ENCODE measurements at places on chromosomes 5 and 9.
A peak's percentile ranks its signal among the peaks of the same experiment; 100 is the strongest.

GRCh38 chr5:96775050-96775449 lies 32.7 kb downstream of the ERAP1 start:
- no peak for DNase-seq

GRCh38 chr5:66871651-66872050 lies 275.5 kb downstream of the MAST4 start:
- no peak for DNase-seq

DNA sequence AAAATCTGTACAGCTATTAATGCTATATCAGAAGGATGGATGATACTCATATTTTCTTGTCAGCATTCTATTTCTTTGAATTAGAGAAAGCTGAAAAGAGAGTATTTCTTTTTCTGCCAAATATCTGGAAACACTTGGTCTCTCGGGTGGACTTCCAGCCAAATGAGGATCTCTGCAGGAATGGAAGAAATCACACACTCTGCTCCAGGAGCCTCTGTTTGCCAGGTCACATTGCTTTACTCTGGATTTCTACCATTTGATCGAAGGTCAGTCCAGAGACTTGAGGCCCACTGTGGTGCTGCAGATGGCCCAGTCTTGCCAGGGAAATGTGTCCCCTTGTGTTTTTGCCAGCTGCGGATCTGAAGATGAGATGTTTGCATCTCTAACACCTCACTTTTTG lies 154.1 kb downstream of the PCSK1 start:
- DNase-seq: no peak

- no peak for DNase-seq
Measured at GRCh38 chr5:177397875-177398390, 2.5 kb downstream of the PFN3 start.

GRCh38 chr5:93208141-93208751 lies 372.8 kb downstream of the NR2F1-AS1 start:
- DNase-seq: peak; percentile 71

- DNase-seq: no peak
Measured at GRCh38 chr9:136942112-136942880, 2.2 kb downstream of the FBXW5 start.

DNA sequence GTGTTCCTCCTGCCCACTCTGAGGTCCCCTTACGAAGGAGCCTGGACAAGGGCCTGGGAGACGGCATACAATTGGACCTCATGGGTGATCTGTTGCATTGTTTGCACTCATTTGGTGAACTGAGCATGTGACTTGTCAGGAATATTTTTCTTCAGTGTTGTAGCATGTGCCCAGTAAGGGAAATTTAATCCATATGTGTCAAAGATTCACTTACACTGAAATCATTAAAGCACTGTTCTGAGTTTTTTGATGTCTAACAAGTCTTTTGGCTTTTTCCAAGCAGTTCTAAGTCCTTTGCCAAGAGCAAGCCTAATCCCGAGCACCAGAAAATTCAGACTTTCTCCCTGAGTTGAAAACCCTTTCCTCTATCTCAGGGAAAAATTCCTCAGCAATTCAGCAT lies 61.6 kb upstream of the RPS23 start:
- no peak for DNase-seq

DNA sequence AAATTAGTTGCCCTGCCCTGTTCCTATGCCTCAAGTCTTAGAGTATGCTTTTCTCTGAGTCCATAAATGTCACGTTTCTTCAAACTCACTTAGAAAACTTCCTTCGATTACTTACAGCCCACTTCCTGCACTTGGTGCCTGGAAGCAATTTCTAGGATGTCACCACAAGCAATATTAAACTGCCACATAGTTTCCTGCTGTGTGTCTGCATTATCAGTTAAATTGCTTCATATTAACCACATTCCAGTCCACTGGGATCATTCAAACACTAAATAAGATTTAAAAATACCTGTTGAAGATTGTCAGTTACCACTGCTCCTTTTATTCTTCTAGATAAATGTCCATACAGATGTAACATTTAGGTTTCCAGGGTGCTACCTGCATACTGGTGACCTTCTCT lies 4.1 kb downstream of the DENND1A start:
- DNase-seq: peak; percentile 44

DNA sequence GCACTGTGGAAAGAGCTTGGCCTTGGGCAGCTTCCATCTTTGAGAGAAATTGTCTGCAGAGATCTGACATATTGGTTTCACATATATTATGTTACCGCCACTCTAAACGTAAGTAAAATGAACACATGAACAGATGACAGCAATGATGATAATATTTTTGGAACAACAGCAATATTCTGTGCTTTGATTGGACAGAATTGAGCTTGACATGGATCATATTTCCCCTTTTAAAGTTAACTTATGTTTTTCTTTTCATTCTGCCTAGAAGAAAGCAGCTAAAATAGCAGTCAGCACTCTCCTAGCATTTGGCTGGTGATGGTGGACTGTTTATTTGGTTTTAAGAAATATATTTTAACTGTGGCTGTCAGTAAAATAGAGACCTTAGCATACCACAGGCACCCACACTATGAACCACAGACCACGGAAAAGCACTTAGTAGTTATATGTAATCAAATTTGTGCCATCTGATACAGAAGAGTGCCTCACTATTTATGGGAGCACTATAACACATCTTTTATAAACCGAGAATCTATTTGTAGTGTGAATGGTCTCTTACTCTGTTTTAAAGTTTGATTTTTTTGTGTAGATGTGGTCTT lies 1.8 kb upstream of the CFAP95 start:
- no peak for DNase-seq

DNA sequence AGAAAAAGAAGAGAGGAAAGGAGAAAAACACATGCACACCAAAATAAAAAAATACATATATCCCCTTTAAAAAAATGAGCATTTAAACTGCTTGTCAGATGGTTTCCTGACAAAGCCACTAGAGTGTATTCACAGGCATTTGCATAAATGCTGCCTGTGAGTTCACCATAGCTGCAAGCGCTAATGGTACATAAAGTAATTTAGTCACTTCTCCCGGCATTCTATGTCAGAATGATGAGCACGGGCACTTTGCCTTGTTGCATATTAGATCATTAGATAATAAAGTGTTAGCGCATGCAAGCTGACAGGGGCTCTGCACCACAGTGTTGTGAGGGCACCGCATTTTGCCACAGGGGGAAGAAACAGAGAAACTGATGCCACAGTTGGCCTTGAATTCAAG lies 280.6 kb downstream of the EBF1 start:
- no peak for DNase-seq

DNA sequence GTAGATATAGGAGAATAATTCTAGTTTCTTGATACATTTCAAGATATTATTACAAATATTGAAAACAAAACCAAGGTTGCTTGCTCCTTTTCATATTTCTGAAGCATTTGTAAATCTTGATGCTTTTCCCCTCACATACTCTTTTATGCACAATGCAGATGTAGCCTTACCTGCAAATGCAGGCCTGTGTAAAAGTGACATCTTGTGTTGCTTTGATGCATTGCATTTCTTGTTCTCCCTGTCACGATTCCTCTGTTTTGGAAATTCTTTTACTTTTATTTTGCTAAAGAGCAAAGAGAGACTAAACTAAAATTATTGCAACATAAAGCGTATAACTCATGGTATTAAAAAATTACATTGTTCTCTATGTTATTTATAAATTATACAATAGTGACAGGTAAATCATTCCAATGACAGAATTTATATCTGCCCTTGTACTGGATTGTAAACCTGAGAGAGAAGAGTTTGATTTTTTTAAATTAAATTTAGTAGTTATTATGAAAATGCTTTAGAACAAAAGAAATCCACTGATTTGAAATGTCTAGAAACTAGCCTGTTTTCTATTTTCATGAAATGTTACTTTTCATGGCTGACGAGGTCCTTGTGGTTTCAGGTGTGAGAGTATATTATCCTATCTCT lies 970.0 kb downstream of the MAT2B start:
- DNase-seq: peak; percentile 6

DNA sequence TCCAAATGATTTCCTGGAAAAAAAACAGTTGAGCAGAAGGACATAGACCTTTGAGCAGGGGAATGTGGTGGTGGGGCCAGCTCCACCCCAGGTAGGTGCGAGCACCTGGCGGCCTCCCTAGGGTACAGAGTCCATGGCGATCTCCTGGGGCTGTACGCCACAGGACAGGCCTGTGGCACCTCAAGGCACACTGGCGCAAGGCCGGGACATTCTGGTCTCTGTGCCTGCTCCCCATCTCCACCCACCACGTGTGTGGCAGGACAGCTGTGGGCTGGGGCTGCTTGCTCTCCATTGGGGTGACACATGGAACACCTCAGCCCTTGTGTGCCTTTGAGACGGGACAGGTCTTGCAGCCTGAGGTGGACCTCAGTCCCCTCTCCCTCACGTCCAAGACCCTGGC lies 25.2 kb downstream of the WNK2 start:
- no peak for DNase-seq

DNA sequence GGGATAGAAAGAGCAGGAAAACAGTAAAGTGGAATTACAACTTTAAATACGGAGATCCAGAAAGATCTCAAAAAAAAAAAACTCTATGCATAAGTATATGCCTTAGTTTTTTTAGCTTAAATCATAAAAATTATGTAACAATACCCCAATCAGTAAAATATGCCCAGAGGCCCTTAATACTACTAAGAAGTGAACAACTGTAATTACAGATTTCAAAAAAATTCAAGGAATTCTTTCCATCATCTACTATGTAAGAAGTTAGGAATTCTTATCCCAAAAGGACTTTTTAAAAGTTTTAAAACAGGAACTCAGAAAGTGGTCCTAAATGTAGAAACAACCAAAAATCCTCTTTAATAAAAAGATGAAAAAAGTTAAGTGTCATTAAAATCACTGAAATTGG lies 111.3 kb downstream of the SSBP2 start:
- peak; percentile 53 for DNase-seq

DNA sequence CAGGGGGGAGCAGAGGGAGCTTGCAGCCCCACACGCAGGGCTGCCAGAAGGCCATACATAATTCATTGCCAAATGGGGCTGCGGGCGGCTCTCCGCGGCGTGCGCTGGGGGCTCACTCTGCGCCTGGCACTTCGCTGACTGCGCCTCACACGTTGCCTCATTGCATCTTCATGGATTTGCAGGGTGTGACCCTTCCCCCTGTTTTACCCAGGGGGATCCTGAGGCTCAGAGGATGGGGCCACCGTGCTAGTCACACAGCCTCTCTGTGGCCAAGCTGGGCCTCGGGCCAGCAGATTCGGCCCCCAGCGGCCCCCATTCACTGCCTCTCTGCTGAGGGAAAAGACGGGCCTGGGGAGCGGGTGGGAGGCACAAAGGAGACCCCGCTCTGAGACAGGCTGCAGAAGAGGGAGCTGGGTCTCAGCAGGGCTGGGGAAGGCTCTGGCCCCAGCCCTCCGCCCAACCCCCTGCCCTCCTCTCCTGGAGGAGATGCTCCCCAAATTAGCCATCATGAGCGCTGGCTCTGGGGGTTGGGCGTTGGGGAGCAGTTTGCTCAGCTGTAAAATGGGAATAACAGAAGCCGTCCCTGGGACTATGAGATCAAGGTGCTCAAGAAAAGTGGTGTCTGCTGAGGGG lies 115.5 kb downstream of the C9orf50 start:
- DNase-seq: no peak

DNA sequence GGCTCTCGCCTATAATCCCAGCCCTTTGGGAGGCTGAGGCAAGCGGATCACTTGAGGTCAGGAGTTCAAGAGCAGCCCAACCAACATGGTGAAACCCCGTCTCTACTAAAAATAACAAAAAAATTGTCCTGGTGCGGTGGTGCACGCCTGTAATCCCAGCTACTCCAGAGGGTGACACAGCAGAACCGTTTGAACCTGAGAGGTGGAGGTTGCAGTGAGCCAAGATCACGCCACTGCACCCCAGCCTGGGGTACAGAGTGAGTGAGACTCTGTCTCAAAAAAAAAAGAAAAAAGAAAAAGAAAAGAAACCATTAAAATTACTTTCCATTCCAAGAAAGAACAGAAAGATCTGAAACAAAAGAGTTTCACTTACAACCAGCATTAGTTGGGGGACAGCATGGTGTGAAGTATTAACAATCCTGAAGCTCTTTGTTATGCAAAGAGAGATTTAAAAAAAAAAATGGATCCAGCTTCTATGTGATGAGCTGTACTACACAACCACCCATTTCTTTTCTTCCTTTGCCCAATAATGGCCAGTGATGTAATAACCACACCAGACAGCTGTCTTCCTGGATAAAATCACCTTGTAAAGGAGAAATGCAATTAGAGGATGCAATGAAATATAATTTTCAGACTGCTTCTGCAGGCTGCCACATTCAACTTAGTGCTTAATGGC lies 76.9 kb downstream of the MED27 start:
- DNase-seq: no peak

DNA sequence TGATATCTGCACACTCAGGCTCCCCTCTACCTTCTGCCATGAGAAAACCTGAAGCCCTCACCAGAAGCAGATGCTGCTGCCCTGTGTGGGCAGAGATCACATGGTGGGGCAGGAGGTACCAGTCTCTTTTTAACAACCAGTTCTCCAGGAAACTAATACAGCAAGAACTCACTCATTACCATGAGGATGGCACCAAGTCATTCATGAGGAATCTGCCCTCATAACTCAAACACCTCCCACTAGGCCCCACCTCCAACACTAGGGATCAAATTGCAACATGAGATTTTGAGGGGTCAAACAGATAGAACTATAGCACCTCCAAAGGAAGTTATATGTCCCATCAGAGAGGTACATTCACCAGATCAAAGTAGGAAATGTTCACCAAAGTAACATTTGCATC lies 136.3 kb upstream of the SHB start:
- DNase-seq: no peak

GRCh38 chr5:127957183-127957582 lies 126.4 kb upstream of the SLC12A2 start:
- peak; percentile 45 for DNase-seq

- no peak for DNase-seq
Measured at GRCh38 chr5:142736247-142736632, 33.9 kb upstream of the ARHGAP26 start.

DNA sequence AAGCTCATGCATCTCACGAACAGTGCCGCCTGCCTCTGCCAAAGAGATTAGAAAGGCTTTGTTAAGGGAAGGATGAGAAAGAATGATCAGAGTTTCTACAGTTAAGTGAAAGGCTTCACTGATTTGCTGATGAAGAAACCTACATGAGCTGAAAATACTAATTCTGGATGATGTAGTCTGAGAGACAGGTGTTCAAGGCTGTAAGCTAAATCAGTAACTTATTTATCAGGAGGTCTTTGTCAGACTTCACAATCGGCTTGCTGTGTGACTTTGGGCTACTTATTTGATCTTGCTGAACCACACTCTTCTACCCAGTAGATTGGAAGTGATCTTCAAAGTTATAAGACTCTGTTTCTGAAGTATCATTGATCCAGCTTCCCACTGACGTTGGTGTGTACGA lies 264.2 kb downstream of the RAB3C start:
- DNase-seq: no peak

DNA sequence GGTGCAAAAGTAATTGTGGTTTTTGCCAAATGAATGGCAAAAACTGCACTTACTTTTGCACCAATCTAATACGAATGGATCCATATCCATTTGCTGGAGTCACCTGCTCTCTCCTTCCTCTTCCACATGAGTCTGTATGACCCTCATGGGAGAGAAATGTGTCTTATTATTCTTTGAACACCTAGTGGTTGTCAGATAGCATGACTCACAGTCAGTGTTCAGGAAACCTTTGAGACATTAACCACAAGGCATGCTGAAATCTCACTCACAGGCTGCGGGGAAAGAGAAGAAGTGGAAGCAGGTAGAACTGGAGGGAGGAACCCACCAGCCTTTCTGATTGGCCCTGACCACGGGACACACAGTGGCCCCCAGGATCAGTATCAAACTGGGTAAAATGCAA lies 222.8 kb upstream of the KLF4 start:
- DNase-seq: peak; percentile 28

GRCh38 chr5:156376751-156377150 lies 49.8 kb downstream of the SGCD start:
- DNase-seq: no peak
